ENCODE measurements at places on chromosomes 6 and 20.

DNA sequence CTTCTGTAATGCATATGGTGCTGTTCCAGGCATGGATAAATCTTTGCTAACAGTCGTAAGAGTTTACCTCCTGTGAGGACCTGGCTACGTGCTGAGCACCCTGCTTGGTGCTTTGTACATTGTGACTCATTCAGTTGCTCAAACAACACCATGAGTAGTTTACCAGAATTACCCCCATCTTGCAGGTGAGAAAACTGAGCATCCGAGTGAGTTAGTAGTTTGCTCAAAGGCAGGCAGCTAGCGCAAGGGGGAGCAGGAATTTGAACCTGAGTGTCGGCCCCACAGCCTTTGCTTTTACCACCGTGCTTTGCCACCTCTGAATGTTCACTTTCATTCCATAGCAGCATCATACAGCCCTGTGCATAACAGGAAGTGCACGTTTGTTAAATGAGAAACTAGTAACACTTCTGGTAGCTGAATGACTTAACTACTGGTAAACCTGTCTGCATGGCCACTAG, 121.9 kb downstream of the MTHFD1L start:
- no peak for DNase-seq

GRCh38 chr20:25083773-25084625, 2.1 kb upstream of the VSX1 start:
- DNase-seq = no peak

- no peak for DNase-seq
These were observed 118.0 kb downstream of the B3GAT2 start for GRCh38 chr6:70838907-70839285.

DNA sequence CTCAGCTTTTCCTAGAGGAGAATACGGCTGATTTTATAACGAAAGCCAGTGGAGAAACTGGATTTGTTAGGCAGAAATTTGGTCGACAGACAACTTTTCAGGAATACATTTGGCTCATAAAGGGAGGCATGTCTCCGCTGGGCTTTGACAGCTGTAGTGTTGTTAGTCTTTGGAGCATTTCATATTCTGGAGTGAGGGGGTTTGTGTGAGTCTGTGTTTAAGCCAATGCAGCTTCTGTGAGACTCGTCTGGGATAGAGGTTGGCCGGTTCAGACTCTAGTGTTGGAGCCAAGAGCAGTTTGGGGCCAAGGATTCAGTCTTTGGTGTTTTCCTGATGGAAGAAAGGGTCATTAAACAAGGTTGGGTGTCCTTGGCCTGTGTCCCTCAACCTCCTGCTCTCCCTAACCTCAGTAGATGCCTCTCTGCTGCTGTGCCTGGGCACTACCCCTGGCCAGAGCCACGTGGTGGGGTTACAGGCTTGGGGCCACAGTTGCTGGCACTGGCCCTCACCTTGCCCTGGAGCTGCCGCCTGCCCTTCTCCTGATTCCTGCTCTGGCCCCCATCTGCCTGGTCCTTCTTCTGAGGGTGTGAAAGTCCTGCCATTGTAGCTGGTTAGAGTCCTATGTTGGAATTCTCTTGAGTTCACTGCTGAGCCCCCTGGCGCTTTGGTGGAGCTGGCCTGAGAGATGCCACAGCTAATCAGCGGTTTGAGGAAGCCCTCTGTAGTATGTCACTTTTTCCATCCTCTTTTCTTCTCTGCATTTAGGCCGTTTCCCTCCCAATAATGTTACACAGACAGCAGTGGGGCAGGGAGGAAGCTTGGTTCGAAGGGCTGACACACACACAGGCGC, 6.9 kb downstream of the PTK7 start:
- DNase-seq = no peak

GRCh38 chr6:106600329-106600728, 29.0 kb downstream of the RTN4IP1 start:
- no peak for DNase-seq

DNA sequence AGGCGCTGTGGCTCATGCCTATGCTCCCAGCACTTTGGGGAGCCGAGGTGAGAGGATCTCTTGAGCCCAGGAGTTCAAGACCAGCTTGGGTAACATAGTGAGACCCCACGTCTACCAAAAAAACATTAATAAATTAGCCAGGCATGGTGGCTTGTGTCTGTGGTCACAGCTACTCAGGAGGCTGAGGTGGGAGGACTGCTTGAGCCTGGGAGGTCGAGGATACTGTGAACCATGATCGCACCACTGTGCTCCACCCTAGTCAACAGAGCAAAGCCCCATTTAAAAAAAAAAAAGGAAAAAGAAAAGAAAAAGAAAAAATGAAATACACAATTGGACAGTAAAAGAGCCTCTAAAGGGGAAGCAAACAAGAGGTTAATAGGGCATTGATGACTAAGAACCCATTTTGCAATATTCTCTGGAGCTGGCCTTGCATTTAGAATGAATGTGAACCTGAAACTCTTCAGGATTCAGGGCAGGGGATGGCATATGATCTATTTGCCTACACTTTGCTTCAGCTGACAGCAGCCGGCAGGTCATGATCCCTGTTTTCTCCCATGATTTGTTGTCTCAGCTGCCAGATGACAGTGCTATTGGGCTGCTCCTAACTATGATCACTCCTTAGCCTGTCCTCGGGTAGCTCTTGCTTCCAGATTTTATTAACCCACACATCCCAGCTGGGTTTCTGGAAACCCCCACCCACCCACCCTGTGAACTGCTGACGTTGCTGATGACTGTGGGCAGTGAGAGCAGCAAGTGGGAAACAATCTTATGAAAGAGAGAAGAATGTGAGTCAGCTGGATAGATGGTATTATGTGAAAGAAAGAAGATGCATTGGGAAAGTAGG, 83.8 kb upstream of the ELOVL5 start:
- DNase-seq = no peak

DNA sequence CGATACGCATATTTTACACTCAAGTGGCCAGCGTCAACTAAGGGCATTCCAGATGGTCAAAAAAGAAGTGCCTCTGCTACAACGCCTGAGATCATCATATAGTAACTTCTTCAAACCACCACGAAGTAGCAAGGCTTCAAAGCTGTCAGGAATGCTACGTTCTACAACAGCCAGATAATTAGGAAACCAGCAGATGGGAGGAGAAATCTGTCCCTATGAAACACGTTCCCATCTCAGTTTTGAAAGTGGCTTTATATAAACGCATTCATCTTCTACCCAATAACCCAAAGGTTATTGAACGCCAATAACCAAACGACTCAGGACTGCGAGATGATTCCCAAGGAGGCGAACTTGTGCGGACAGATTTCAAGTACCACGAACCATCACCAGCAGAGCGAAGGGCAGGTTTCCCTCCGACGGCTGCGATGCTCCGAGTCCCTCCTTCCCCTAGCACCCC, 1.2 kb downstream of the ABHD12 start:
- no peak for DNase-seq

- DNase-seq = no peak
These were observed 17.2 kb downstream of the UNC5CL start for GRCh38 chr6:41021832-41022231.

DNA sequence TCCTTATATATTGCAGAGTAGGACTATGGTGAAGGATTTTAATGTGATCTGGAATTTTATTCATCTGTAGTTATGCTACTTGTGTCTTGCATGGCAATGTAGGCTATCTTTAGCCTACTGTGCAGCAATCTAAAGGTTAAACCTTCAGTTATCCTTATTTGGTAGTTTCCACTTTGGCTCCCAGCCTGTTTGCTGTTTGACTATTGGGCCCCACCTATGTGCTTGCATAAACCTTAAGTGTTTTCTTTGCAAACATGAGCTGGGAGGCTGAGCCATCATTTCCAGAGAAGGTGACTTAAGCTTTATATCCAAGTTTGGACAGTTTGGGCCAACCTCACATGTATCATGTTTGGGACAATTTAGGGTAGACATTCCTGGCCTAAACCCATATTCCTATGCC, 537.5 kb downstream of the BTBD3 start:
- DNase-seq = no peak

DNA sequence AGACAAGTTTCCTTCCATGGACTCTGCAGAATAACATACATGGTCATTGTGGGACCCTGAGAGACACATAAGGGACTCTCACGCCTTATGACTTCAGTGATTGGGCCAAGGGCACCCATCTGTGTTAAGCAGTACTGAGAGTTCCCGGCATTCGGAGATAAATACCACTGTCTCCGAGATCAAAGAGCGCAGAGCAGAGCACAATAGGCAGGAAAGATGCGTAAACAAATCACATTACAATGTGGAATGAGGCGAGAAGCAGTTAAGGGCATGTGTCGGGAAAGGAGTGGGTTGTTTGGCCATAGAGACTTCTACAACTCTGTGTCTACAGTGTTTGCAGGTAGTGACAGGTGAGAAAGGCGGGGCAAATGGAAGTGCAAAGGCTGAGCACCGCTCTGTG, 57.6 kb downstream of the NRSN1 start:
- DNase-seq = no peak

DNA sequence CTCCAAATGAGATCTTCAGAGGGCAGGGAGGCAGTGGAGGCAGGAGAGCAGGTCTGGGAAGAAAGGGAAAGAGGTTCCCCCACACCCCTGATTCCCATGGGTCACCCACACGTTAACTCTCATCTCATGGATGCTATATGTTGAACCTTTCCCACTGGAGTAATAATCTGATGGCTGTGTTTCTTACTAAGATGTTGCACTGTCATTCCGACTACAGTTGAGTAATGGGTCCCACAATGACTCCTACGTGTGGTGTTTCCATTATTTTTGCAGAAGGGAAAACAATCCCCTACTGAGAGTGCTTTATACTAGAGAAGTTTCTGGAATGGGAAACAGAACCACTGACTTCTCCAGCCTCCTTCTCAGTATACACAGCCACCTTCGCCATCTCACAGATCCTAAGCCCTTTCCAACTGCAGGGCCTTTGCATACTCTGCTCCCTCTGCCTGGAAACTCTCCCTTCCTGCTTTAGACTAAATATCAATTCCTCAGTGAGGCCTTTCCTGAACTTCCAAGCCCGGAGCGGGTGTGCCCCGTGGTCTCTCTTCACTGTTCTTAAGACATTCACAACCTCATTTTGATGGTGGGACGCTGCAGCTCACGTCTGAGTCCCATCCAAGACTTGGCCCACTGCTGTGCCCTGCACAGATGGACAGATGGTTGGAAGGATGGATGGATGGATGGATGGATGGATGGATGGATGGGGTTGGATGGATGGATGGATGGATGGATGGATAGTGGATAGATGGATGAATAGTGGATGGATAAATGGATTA, 238.6 kb upstream of the PMEPA1 start:
- DNase-seq = no peak

DNA sequence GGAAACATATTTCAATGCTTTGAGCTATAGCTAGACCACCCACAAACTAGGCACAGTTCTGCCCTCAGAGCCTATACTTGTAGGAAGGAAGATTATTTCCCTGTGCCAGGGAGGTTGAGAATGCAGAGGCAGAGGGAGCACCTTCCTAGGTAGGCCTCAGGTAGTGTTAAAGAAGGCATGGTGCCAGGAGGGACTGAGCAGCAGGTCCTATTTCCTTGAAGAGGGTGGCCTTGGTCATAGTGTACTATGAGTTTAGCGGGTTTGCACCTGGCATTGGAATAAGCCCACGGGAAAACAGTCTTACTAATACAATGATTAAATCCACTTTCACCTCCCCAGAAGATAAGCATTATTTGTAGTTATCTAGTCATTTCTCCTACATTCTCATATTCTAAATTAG, 375.4 kb downstream of the CDKAL1 start:
- no peak for DNase-seq

DNA sequence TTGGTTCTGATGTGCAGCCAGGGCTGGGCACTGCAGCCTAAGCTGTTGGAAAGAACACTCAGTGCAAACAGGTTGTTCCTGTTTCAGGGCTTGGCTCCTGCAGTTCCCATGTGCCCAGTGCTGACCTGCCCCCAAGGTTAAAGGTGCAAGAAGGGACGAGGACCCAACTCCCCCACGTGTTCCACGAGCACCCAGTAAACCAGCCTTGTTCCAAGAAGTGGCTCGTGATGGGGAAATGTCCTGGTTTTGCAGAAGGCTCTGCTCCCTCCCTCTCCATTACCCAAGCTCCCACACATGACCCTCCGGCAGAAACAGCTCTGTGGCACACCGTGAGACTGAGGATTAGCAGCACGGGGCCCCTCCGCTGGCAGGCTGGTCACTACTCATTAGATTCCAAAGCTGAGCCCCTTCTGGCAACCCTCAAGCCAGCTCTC, 9.4 kb downstream of the ACSS1 start:
- no peak for DNase-seq

GRCh38 chr6:63347599-63347998, 27.8 kb upstream of the LGSN start:
- peak; percentile 34 for DNase-seq

DNA sequence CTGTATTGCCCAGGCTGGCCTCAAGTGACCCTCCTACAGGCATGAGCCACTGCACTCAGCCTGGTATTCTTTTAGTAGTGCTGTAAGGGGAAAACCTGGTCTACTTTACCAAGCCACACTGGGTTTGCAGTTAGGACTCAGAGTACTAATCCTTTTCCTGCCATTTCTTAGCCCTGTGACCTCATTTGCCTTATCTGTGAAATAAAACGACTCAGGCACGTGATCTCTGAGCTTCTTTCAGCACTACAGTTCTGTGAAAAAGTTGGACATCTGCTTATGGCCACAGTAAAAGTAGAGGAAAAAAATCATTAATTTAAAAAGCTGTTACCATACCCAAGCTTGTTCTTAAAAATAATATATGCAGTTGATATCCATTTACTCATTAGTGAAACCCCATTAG, 1007.5 kb downstream of the KIF16B start:
- no peak for DNase-seq

DNA sequence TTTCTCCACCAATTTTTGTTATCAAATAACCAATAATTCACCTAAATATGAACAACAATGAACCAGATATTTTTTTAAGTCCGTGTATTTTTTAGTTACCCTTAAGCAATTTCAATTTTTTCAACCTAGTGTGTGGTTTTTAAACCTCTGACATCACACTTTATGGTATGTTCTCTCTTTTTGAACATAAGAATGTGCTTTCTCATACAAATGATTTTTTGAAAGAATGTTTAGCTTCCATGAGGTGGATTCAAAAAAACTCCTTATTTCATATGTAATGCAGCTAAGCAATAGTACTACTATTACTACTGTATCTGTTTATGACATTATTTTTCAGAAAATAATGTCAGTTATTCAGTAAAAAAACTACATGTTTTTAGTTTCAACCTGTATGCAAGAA, 19.4 kb upstream of the MEI4 start:
- DNase-seq = no peak

- no peak for DNase-seq
These were observed 1.6 kb downstream of the STX7 start for GRCh38 chr6:132511210-132511830.
